ENCODE measurements at places on chromosomes 2 and 18.
A peak's percentile ranks its signal among the peaks of the same experiment; 100 is the strongest.

- no peak for DNase-seq
Observed at GRCh38 chr2:41379496-41380221, 668.2 kb upstream of the PKDCC start.

DNA sequence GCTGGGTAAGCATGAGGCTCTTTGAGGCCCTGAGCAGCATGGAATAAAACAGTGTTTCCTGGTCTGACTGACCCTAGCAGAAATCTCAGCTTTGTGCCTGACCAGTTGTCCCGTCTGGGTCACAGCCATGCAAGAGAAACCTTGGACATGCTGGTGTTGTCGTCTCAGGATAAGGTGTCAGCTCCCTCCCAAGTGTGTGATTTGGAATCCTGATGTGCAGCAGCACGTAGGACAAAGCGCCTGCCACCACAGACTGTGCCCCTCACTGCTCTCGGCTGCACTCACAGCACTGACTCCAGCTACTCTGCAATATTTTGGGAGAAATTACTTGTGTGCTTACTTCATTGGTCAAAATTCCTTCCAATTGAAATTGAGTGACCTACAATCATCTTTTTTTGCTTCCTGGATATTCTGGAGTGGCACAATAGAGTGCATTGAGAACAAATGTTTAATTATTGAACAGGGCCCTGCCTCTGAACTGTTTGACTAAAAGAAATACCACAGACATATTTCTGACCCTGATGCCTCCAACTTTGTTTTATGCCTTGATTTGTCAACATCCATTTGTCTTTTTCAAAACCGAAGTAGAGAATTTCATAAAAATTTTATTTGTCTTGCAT lies 352.4 kb downstream of the SOCS6 start:
- no peak for DNase-seq

GRCh38 chr2:53131416-53131815 lies 636.2 kb upstream of the CHAC2 start:
- peak; percentile 22 for DNase-seq

DNA sequence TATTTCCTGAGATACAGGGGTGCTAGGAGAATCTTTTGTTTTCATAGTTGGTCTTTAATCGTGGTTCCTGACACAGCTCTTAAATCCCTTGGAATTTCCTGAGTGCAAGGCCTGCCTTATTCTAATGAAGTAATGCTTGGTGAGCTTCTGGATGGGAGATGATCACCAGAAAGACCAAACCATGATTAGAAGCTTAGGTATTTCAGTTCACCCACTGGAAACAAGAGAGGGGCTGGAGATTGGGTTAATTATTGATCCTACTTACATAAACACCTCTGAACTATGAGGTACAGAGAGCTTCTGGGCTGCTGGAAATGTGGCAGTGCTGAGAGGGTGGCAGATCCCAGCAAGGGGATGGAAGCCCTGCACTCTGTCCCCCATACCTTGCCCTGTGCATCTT lies 406.8 kb downstream of the THSD7B start:
- peak; percentile 44 for DNase-seq

GRCh38 chr2:148644883-148645538 lies 460 bp downstream of the EPC2 start:
- peak; percentile 93 for DNase-seq

GRCh38 chr2:84894758-84895520 lies 10.5 kb upstream of the TMSB10 start:
- peak; percentile 59 for DNase-seq

DNA sequence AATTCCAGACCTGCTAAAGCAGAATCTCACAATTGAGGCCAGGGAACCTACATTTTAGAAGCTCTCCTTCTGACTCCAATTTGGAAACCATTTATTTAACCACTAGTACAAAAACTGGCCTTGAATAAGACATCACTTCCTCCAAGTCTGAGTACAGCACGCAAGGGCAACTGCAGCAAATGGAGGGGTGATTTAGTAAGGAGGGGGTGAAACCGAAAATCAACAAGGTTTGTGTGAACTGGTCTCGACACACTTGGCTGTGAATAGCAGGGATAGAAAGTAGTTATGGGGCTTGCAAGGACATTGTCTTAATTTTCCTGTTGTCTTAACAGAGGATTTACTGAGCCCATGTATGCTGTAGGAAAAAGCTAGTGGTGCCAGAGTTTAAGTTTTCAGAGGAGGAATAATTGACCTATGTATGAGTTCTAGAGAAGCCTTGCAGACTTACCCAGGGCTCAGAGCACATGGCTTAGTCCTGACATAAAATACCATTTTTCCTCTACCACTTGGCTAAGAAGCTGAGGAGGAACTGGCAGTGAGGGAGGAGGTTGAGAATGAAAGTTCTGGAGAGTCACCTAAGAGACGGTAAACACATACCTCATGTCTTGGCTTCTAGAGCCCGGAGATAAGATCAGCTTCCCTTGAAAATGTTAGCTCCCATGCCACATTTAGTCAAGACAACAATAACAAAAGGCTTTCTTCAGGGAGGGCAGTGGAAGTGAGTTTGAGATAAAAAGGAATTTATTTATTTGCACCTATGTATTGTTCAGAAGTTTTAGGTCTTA lies 114.8 kb downstream of the SMAD2 start:
- peak; percentile 96 for DNase-seq

GRCh38 chr2:71389384-71390072 lies 57.9 kb downstream of the ZNF638 start:
- no peak for DNase-seq

- no peak for DNase-seq
Observed at GRCh38 chr2:214019229-214019972, 391.5 kb upstream of the VWC2L start.

GRCh38 chr2:228067309-228067708 lies 114.2 kb downstream of the SPHKAP start:
- no peak for DNase-seq

- DNase-seq = peak; percentile 1
Observed at GRCh38 chr2:11213090-11213638, 57.9 kb downstream of the SLC66A3 start.

- DNase-seq = no peak
Observed at GRCh38 chr2:45229411-45229810, 220.2 kb upstream of the SIX2 start.

DNA sequence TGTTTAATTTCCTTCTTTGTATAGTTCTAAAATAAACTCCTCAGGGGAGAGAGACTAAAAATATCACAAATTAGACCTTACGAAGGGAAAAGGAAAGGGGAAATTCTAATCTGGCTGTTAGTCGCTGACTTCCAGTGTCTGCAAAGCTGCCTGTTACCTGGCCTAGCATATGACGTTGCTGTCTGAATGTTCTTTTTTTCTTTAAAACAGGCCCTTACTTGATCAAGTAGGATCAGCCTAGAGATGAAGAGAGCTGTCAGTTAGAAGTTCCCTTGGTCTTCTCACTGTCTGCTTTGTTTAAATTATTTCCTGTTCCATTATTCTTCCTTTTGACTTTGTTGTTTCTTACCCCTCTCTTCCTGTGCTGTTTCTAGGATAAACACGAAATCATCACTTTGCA lies 11.2 kb downstream of the NCK2 start:
- no peak for DNase-seq

GRCh38 chr2:151007365-151007764 lies 254.3 kb downstream of the RBM43 start:
- peak; percentile 3 for DNase-seq

GRCh38 chr2:64108666-64109241 lies 35.5 kb downstream of the PELI1 start:
- DNase-seq = no peak

- DNase-seq = no peak
Observed at GRCh38 chr18:11073971-11074370, 75.4 kb downstream of the PIEZO2 start.

- DNase-seq = no peak
Observed at GRCh38 chr2:190235101-190235500, 84.5 kb downstream of the HIBCH start.

GRCh38 chr2:227865291-227865690 lies 6.1 kb upstream of the DAW1 start:
- DNase-seq = no peak

- no peak for DNase-seq
Observed at GRCh38 chr2:204727368-204727767, 182.1 kb downstream of the PARD3B start.

DNA sequence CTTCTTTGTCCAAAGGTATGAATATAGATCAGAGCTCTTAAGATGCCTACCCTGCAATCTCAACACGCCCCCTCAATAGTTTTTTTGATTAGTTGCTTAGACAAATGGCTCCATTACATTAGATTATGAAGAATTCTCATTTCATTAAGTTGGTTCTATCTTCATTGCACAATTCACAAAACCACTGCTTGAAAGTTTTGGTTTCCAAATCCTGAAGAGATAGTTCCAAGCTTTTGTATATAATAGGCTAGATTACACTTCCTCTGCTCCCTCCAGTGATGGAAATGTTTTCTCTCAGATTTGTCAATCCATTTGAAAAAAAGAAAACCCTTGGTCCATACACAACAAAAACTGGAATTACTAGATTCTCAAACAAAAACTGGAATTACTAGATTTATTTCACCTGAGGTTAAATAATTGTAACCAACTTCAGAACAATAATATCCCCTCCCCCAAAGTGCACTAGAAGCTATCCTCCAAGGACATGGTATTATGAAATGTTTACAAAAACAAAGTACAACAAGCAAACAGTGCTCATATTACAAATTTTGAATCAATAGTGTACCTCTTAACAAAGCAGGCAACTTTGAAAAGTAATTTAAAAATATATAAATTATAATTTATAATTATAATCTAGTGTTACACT lies 6.8 kb upstream of the TLK1 start:
- no peak for DNase-seq

GRCh38 chr2:146228466-146229058 lies 1616.3 kb upstream of the ACVR2A start:
- DNase-seq = no peak

- DNase-seq = peak; percentile 25
Observed at GRCh38 chr2:94870440-94871225, 597 bp upstream of the TEKT4 start.

- no peak for DNase-seq
Observed at GRCh38 chr2:2881499-2881898, 496.1 kb downstream of the EIPR1 start.

DNA sequence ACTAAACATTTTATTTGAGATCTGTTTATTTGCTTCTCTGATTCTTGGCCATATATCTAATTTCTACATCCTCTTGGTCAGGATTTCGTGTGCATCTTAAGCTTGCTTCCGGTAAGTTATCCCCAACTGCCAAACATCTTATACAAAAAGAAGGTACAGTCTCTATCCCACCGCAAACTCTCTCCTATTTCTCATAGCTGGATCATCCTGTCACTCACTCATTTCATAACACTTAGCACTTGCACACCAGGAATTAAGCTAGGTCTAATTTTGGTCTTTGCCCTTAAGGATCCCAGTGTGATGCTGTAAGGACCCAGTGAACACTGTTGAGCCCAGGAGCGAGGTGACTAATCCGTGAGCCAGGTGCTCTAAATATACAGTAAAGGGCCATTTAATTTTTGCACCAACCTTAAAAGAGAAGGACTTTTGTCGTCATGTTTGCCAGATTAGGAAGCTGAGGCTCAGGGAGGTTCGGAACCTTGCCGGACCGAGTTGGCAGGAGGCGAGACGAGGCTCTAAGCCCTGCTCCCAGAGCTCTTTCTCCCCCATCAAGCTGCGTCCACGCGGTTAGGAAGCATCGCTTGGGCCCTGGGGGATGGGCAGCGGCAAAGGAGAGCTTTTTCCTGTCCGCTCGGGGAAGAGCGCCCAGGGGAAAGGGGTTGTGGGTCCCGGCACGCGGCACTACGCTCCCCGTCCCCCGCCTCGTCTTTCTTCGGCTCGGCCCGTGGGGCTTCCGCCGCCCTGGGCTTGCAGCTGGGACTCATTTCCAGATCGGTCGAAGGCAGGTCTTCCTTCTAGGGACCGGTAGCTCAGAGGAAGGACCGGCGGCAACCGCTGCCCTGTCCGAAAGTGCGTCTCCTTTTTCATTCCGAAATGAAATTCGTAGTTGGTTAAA lies 4.1 kb upstream of the ITPRIPL1 start:
- DNase-seq = peak; percentile 54

DNA sequence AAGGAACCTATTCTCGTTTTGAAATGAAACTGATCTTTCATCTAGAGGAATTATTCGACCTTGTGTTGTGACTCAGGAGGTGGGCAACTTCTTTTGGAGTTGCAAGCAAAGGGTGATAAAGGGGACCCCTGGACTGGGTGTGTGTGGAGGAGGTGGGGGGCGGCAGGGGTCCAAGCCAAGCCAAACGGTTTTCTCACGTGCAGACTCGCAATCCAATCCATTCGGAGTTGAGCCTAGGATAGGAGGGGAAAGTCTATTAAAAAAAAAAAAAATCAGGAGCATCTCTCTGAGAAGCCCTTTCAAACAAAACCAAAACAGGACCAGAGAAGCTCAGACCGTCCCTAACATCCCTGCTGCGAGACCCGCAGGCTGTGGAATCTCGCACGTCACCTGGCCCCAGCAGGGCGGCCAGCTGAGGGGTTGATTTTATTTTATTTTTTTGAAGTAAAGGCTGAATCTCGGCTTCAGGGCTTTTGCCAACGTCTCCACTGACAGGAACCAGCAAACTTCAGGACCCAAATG lies 3.7 kb upstream of the ZEB2 start:
- DNase-seq = peak; percentile 93

GRCh38 chr2:27712522-27712921 lies 48.8 kb downstream of the SLC4A1AP start:
- no peak for DNase-seq

- no peak for DNase-seq
Observed at GRCh38 chr2:109218087-109218791, 89.2 kb downstream of the SH3RF3 start.

GRCh38 chr18:28682912-28683311 lies 506.0 kb upstream of the CDH2 start:
- DNase-seq = no peak

DNA sequence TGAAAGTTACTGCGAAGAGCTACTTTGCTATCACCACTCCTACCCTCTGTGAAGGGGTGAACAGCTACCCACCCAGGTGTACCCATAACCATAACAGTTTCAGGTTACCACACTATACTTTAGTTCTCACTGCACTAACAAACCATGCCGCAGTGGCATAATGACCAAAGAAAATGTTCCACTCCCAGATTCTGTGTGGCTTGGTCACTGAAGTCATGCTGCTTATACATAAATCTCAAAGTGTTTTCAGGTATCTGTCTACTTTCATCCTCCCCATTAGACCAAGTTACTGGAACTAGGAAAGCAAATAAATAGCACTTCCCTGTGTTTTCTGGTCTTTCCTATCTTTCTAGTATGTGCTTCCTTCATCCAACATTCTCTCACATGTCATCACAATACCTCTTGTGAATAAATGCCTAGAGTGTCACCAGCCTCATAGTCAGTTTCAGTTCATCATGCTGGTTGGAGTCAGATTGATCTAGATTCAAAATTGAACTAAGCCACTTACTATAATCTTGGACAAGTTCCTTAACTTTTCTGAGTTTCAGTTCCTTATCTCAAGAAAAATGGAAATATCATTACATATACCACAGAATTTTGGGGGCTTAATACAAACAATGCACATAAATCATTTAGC lies 293.6 kb downstream of the FSIP2 start:
- no peak for DNase-seq

DNA sequence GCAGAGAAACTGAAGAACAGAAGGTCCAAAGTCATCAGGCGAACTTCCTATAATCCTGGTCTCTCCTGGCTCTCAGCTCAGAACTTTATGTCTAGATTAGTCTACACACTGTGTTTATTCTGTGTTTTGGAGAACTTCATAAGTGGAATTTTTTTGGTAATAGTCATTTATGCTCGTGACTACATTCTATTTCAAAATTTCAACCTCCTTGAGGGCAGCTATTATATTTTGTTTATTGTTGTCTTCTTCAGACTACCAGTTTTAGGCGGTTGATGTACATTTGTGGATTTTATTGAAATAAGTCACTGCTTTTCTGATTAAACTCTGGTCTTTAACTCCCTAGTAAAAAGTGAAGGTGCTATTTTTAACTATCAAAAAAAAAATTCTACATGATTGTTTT lies 816.6 kb downstream of the SATB2 start:
- no peak for DNase-seq

- no peak for DNase-seq
Observed at GRCh38 chr2:149307014-149307413, 23.4 kb upstream of the LYPD6 start.
